ENCODE measurements at places on chromosomes 12 and 14. TPM values are rescaled to one million over a fixed set of nuclear protein-coding genes. Genes with fewer than 3 reads are reported as not detected.

Gene RNF212B
- not detected for total RNA-seq

Gene RNASE2
- not detected for total RNA-seq

Gene PPM1H
- 0.07 TPM for total RNA-seq

- DNase-seq: no peak
Measured at GRCh38 chr14:99502989-99503421, 21.8 kb downstream of the CCNK start.

Gene C1RL
- 10.5 TPM for total RNA-seq

Gene PRPF39
- 48.3 TPM for total RNA-seq

DNA sequence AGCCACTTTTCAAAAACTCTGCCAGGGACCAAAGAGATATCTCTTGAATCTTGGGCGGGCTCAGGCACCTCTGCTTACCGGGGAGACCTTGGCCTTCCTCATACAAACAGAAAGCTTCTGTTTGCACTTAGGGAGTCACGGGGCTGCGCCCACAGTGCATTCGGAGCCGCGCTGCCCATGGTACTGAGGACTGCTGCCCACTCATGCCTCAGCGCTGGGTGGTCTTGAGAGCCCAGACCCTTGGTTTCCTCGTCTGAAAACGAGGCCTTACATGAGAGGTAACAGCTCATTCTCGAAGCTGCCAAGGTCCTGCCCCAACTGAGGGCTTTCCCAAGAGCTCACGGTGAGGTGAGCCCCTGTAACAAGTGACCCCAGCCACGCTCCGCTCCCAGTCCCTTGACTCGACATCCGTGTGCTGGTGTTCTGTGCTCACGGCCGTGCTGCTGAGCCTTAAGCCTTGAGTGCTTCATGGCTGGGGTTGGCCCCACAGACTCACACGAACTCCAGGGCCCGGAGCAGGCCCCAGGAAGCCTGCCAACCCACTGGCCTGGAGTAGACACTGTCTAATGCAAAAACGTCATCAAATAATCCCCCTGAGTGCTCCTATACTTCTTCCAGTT is 47.4 kb upstream of the GPR68 start:
- no peak for DNase-seq

DNA sequence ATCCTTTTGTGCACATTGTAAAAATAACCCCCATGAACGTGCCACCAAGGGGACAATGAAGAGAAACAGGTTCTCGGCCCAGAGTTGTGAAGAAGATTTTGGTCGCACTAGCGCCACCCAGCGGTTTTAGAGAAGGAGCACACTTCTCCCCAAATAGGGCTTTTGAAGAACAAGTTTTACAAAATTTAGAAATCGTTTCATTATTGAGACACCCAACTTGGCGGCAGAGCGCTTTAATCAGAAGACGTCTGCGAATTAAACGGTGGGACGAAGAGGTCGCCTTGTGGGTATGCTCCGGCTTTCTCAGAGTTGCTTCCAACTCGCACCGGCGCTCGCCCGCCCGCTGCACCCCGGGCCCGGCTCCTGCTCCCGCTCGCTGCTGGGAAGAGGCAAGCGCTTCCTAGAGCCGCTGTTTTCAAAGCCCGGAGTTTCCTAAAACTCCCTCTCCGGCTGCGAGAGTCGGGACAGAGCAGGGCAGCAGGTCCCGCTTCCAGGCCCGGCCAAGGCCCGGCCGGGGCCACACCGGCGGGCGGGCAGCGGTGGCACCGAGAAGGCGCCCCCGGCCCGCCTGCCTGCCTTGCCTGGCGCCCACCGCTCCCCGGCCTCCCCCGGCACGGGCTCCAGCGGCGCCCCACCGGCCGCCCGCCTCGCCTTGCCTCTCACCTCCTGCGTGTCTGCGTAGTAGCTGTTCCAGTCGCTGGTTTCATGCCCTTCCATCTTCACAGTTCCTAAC is 645 bp downstream of the FOXA1 start:
- DNase-seq: peak; percentile 61

- no peak for DNase-seq
Measured at GRCh38 chr14:52112336-52113018, 43.6 kb upstream of the NID2 start.

DNA sequence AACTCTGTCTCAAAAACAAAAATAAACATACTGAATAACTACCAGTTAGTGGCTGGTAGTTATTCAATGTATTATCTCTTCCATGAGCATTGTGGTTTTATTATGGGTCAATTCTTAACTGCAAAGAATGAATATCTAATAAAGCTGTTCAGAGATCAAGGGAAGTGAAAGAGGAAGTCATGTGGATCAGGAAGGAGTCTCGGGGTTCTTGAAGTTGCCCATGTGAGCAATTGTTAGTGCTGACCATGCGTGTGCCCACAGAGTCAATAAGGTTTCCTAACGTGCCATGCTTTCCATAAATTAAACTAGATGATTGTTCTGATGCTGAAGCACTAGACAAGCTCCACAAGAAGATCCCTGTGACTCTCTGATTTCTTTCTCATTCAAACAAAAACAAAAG is 136.5 kb upstream of the CPSF6 start:
- DNase-seq: no peak

- DNase-seq: no peak
Measured at GRCh38 chr12:53056296-53056695, 6.4 kb downstream of the TNS2 start.

- DNase-seq: no peak
Measured at GRCh38 chr12:96233168-96233567, 39.0 kb downstream of the ELK3 start.

GRCh38 chr12:106310687-106311086 is 8.2 kb downstream of the TCP11L2 start:
- DNase-seq: no peak

Gene AQP2
- not detected for total RNA-seq

DNA sequence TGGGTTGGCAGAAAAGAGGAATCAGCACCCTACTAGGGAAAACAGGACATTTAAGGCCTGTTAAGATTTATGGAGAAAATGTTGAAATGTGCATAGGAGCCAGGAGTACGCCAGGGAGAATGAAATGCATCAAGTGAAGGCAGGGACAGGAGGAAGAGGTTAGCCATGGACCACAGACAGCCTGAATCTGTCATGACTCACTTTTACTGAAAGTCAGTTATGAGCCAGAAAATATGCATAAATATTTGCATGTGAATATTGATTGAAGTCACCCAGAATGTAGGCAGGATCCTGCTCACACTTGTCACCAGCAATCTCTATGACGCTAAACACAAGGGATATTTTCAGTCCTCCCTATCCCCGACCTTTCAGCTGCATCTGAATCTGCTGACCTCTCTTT is 25.1 kb upstream of the CDK17 start:
- peak; percentile 70 for DNase-seq

Gene NGB
- not detected for total RNA-seq

Gene KRT79
- total RNA-seq: 1.6 TPM

Gene ACACB
- 8.7 TPM for total RNA-seq

- no peak for DNase-seq
Measured at GRCh38 chr14:74015963-74016362, 3.1 kb downstream of the ENTPD5 start.

Gene COL2A1
- total RNA-seq: 0.34 TPM

GRCh38 chr14:104885031-104885972 is 20.2 kb downstream of the CEP170B start:
- no peak for DNase-seq

DNA sequence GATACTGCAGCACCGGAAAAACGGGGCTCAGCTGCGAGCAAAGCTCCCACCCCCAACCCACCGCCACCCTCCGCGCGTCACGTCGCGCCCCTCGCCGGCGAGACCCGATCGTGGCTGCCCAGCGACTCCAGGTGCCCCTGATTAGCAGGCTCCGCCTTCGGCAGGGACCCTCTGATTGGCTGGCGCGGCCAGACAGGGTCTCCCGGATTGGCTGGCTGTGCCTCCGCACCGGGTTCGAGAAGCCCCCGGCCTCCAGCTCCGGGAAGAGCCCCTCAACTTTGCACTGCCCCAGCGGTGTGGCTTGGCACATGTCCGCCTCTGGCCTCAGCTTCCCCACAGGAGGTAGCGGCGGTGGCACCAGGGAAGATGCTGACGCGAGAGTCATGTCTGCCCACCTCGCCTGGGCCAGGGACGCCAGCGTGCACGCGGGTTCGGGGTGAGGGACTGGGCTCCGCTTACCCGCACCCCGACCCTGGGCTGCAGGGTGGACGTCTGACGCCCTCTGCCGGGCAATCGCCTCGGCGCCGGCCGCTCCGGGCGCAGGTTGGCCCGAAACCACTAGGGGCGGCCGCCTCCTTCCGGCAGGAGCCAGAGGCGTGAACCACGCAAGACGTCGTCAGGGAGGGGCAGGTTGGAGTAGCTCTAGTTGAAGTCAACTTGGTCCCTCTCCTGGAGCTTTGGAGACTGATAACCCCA is 498 bp upstream of the RHOF start:
- peak; percentile 95 for DNase-seq

- DNase-seq: no peak
Measured at GRCh38 chr14:90675399-90675798, 140.8 kb downstream of the TTC7B start.

DNA sequence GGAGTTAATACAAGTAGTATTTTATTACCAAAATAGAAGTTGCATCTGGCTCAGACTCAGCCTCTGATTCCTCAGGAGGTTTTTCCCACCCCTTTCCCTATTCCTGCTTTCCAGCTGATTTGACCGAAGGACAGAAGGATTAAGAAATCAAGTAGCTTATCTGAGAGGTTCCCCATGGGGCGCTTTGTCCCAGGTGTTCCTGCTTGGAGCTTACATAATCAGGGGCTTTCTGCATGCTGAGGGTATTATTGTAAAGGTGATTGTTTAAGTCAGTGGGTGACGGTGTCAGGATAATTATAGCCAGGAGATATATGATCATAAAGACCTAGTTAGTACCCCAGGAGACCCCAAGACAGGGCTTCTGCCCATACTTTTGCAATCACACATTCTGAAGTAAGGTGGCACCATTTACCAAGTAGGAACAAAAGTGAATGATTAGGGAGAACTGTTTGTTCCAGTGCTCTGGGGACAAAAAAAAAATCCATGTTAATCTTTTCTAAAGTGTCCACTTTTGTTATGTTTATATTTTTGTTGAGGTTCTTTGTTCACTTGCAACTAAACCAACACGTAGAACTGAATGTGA is 921.3 kb downstream of the NRXN3 start:
- no peak for DNase-seq

Gene LYZ
- not detected for total RNA-seq

GRCh38 chr14:67762051-67762450 is 54.3 kb downstream of the ZFYVE26 start:
- no peak for DNase-seq

- DNase-seq: no peak
Measured at GRCh38 chr14:22333422-22334274, 255.4 kb downstream of the DAD1 start.

Gene GLI1
- total RNA-seq: 0.83 TPM

DNA sequence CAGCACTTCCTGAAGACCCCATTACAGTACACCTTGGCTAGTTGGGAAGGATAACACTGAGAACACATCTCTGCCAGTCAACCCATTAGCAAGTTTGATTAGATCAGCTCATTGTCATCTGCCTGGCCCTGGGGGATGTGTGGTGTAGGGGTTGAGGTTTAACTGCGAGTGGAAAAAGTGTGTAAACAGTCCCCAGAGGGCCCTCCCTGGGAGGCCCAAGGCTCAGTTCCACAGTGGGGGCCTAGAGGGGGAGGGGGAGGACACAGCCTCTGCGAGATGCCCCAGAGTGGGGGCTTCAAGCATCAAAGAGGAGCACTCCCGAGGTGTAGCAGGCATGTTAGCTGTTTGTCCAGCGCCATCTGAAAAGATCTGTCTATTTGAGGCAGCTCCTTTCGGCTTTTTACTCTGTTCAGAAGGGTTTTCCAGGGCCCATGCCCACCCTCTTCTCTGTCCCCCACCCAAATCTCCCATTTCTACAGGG is 344 bp downstream of the LPAR5 start:
- peak; percentile 88 for DNase-seq

Gene EGLN3
- total RNA-seq: 4.2 TPM

DNA sequence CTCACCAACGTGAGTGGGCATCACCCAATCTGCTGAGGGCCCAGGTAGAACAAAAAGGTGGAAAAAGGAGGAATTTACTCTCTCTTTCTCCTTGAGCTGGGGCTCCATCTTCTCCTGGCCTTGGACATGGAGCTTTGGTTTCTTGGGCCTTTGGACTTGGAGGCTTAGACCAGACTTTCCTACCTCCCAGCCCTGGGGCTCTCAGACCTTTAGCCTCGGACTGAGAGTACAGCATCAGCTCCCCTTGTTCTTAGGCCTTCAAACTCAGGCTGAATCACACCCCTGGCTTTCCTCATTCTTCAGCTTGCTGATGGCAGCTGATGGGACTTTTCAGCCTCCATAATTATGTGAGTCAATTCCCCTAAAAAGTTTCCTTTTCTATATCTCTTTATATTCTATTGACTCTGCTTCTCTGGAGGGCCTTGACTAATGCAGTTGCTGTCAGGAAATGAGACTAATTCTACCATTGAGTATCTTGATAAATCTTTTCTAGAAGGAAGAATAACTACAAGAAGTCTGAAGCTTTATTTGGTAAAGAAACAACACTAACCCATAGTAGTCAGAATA is 15.9 kb upstream of the CLEC4E start:
- DNase-seq: no peak

DNA sequence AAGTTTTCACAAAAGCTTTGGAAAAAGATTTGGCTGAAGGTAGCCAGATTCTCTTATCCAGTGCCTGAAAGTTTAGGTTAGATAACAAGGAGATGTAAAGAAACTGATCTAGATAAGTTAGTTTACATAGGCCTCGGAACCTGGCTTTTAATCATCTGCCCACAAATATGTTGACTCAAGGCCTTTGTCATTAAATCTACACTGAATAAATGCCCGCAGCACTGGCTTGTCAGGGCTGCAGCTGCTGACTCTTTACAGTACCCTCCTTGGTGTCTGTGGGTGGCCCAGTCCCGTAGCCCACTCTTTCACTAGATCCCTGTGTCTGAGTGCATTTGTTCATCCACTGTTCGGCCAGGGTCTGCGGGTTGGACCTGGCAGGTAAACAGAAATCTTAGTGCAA is 58.0 kb downstream of the TMEM116 start:
- no peak for DNase-seq

All from activated CD8-positive, alpha-beta T cell treated with anti-CD3 and anti-CD28 coated beads for 36 hours (primary cell).